Activated CD4-positive, CD25-positive, alpha-beta regulatory T cell (primary cell): ENCODE measurements at places on chromosomes 6 and 20.

DNA sequence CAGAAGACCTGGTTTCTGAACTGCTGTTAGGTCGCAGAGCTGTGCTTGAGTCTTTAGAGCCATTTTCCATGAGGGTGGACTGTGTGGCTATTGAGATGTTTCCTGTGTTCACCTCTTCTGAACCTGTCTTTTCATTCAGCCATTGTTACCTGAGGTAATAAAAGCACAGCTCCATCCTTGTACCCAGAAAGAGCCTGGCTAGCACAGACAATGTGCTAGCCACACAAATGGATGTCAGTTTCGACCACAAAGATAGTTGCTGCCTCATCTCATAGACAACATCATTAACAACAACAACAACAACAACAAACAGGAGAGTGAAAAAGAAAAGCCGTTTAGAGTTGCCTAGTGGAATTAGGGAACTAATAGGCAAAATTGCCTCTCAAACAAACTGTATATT lies 114.7 kb downstream of the MYO6 start:
- DNase-seq = no peak

DNA sequence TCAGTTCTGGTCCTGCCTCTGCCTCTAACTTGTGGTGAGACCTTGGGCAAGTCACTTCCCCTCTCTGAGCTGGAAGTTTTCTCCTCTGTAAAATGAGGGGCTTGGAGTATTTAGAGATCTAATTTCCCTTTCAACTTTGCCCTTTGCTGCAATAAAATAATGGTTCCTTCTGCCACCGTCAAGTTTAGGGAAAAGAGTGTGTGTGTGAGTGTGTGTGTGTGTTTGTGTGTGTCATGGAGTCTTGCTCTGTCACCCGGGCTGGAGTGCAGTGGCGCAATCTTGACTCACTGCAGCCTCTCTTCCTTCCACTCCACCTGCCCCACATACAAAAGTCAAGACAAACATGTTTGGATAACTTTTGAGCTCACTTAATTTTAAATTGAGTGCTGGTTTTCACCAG lies 39.2 kb upstream of the PIM1 start:
- no peak for DNase-seq

DNA sequence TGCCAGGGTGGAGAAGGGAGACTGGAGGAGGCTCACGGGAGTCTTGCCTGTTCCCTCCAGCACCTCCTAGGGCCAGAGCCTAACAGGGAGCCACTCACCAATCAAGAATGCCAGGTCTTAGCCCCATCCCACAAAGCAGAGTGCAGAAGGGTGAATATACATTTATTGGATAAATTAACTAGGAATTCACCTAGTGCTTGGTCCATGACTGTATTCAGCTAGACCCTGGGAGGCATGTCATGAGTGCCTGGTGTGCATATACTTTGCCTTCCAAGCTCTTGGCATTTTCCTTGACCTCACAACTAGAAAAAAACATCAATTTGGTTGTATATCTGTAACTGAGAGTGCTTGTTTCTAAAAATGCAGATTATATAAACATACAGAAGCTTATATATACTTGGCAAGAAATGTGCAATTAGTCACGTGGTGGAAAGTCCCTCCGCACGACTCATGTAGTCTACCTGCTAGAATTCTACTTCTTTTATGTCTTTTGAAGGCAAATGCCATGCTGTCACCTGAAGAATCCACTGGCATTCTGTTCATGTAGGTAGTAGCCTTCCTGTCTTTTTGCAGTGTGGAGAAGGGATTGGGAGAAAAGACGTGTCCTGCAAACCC lies 991.0 kb downstream of the KIF16B start:
- DNase-seq = no peak

DNA sequence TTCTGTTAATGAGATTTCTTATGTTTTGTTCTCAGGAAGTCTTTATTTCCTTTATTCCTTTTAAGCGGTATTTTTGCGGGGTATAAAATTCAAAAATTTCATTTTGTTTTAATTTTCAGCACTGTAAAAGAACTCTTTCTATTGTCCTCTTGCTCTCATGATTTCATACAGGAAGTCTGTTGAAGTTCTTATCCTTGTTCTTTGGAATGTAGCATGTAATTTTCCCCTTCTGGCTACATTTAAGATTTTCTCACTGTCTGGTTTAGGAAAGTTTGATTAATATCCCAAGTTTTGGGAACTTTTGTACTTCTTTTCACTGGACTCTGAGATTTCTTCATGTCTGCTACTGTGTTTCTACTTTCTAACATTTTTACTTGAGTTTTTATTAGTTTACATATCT lies 581.4 kb upstream of the GJE1 start:
- no peak for DNase-seq

DNA sequence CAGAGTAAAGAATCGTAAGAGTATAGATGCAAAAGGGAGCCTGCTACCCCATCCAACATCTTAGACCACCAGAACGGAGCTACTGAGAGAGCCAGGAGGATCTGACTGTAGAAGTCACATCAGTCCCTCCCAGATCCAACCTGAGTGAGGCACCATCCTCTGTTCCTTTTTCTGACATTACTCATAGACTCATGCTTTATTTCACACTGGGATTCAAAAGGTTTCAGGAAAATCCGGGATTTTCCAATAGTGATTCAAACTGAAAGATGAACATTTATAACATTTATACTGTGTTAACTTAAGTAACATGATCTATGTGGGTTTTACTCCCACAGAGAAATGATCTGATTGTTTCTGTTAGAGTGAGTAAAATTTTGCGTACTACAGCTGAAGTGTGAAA lies 868.6 kb upstream of the GJE1 start:
- DNase-seq = no peak

DNA sequence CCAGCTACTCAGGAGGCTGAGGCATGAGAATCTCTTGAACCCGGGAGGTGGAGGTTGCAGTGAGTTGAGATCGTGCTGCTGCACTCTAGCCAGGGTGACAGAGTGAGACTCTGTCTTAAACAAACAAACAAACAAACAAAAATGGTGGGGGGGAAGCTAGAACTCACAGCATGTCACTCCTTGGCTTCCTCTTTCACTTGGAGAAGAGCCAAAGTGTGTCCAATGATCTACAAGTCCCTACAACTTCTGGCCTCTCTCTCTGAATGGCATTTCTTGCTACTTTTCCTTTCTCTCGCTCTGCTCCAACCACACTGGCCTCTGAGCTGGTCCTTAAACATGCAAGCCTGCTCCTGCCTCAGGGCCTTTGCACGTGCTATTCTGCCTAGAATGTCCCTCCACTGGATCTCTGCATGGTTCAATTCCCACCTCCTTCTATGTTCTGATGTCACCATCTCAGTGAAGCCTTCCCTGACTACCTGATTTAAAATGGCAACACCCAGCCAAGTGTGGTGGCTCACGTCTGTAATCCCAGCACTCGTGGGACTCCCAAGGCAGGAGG lies 8.1 kb downstream of the TLDC2 start:
- no peak for DNase-seq

DNA sequence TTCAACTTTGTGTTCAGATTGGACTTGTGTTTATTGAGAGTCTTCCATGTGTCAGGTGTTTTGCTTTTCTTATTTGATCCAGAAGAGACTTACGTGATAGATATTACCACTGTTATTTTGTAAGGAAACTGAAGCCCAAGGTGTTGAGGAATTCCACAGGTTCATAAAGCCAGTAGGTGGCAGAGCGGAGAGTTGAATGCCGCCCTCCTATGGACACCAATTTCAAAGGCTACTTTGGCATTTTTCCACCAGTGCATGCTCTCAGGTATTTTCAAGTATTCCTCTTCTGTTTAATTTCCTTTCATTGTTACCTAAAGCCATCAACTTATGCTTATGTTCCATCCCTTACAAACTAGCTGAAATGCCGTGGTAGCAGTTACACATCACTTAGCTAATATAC lies 14.0 kb upstream of the COL10A1 start:
- DNase-seq = no peak

GRCh38 chr6:6709106-6709505 lies 120.6 kb downstream of the LY86 start:
- no peak for DNase-seq

GRCh38 chr6:157695301-157696040 lies 127.6 kb upstream of the SNX9 start:
- DNase-seq = no peak

DNA sequence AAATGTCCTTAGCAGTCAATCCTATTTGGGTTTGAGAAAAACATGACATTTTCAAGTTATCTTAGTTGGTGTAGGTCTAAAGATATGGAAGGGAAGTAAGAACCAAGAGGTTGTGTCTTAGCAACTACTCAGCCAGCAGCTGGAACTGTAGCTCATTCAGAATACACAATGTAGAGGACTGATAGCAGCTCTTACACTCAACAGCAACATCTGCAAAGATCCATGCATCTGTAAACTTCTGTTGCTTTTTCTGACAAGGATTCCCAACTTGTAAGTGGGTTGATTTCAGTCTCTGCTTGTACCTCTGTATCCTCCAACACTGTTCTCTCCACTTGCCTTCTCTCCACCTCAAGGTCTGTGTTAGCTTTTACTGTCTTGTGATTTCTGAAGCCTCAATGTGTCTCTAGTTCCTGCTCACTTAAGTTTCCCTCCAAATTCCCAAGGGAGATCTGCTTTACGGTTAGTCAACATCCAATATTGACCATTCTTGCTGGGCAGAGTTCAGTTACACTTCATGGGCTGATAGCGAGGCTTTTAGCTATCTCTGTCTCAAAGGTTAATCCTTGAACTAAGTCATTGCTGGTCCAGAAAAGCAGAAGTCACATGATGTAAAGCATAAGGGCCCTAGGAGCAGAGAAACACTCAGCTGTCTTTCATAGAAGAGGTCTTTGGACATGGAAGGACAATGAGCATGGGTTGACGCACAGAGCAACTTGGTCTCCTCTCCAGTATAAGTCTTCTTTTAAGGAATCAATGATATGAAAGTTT lies 71.6 kb upstream of the LGSN start:
- DNase-seq = no peak

DNA sequence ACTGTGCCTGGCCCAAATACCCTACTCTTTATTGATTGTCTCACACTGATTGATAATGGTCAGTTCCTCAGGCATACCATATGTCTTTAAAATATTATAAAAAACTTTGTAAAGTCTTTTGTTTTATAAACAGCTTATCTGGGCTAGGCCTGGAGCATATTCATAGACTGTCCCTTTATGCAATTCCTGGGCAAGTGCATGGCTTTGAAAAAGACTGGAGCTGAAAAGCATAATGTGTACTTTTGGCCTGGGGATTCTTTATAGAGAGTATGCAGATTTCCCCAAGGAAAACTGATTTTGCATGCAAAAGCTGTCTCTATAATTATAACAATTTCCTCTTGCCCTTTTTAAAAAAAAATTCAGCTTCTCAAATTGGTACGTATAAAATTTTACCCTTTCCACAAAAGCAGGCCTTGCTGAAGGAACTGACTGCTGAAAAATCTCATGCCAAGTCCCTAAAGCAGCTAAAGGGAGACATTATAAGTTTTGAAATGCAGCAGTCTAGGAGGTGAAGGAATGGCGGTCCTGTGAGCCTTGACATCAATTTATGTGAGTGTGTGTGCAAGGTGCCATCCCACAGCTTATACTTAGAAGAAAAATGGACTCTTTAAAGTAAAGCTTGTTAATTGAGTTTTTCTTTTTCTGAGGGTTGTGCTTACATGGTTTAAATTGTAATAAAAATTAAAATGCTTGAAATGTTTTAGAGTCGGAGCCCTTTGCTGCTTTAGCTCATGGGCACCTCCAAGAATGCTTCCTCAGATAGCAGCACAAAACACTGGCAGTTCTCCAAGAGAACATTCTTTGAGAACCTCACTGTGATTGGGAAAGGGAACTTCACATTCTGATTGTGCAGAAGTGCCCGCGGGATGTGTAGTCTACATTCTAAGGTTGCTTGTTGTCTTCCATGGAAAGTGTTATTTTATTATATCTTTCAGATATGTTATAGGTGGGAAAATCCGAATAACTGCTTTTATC lies 43.9 kb downstream of the PLCB4 start:
- DNase-seq = no peak

- no peak for DNase-seq
These were observed 191.9 kb downstream of the MOXD1 start for GRCh38 chr6:132209351-132209750.
